ENCODE measurements at places on chromosomes 3 and 15. TPM values are rescaled to one million over a fixed set of nuclear protein-coding genes. Genes with fewer than 3 reads are reported as not detected.

Gene SPINK8
- total RNA-seq: not detected

Gene IL17RC
- 0.54 TPM for total RNA-seq

Gene OIP5
- 7.7 TPM for total RNA-seq

Gene GRK7
- not detected for total RNA-seq

Gene ANKUB1
- not detected for total RNA-seq

Gene PLSCR4
- total RNA-seq: not detected

Gene MYZAP
- total RNA-seq: not detected

Gene FBLN2
- not detected for total RNA-seq

Gene ARPP21
- not detected for total RNA-seq

Gene INTS14
- total RNA-seq: 40.1 TPM

Gene TYRO3
- 0.37 TPM for total RNA-seq

DNA sequence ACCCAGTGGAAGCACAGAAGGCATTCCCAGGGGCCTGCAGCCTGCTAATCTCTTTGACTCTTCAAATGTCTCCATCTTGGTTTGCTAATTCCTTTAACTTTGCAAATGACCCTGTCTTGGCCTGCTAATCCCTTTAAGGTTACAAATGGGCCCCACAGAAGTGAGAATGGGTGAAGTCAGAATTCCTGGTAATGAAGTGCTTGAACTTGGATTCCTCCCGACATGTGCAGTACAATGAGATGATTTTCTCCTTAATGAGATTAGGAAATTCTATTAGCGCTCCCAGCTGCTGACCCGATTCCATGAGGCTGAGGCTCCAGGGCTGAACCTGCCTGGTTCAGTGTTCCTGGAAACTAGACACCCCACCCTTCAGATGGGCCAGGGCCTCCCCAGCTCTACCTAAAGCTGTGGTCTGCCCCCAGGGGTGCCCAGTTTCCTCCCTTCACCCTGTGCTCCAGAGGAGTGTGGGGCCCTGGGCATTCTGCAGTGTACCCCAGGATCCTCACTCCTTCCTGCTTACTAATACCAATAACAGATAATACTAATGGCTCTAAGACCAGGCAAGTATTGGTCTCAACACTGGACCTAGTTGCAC is 47.4 kb downstream of the SCN5A start:
- no peak overlapping the region for H3K4me3 ChIP-seq
- DNase-seq: no peak
- H3K27ac ChIP-seq: no peak overlapping the region
- H3K36me3 ChIP-seq: no peaks in the 10 kb centered on the region
- peaks cover 7% of the 10 kb centered on the region for H3K4me1 ChIP-seq
- no peaks in the 10 kb centered on the region for H3K27me3 ChIP-seq

- peak overlapping the region; percentile 91 for H3K4me3 ChIP-seq
- H3K36me3 ChIP-seq: 0 out of 2 replicates have a peak, but pooled peaks cover 3% of the 10 kb centered on the region
- 0 out of 2 replicates have a peak, but pooled peaks cover 2% of the 10 kb centered on the region for H3K27me3 ChIP-seq
- DNase-seq: no peak
- H3K27ac ChIP-seq: no peak overlapping the region
Measured at GRCh38 chr3:148992635-148993255, 1.4 kb downstream of the GYG1 start.

DNA sequence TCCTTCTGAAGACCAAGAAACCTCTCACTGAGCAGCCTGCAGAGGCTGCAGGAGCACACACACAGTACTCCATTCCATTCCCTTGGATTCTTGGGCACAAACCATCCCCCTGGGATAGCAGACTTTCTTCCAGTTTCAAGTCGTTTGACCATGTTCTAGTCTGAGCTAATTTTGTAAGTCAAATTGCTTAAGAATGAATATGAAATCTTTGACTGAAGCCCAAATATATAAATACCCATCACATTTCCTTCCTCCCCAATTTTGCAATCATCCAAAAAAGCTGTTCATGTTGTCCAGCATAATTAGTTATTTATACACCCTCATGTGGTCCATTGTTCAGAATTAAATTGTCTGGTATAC is 231.2 kb upstream of the TPRG1 start:
- no peak for DNase-seq
- H3K36me3 ChIP-seq: no peaks in the 10 kb centered on the region
- no peaks in the 10 kb centered on the region for H3K27me3 ChIP-seq
- no peak overlapping the region for H3K27ac ChIP-seq
- H3K4me3 ChIP-seq: no peak overlapping the region
- H3K4me1 ChIP-seq: peaks cover 10% of the 10 kb centered on the region

GRCh38 chr15:83458381-83458780 is 11.2 kb downstream of the SH3GL3 start:
- no peak overlapping the region for H3K27ac ChIP-seq
- H3K4me1 ChIP-seq: no peaks in the 10 kb centered on the region
- no peak overlapping the region for H3K4me3 ChIP-seq
- no peaks in the 10 kb centered on the region for H3K27me3 ChIP-seq
- DNase-seq: no peak

GRCh38 chr3:156723182-156723619 is 48.8 kb downstream of the TIPARP start:
- H3K4me3 ChIP-seq: no peak overlapping the region
- H3K27ac ChIP-seq: no peak overlapping the region
- H3K4me1 ChIP-seq: peaks cover 42% of the 10 kb centered on the region
- no peaks in the 10 kb centered on the region for H3K27me3 ChIP-seq
- no peaks in the 10 kb centered on the region for H3K36me3 ChIP-seq

- peak overlapping the region; percentile 90 for H3K4me3 ChIP-seq
- peak overlapping the region; percentile 87 for H3K27ac ChIP-seq
- DNase-seq: peak; percentile 83
- peaks cover 53% of the 10 kb centered on the region for H3K4me1 ChIP-seq
Measured at GRCh38 chr3:177196456-177197040, 734 bp downstream of the TBL1XR1 start.

DNA sequence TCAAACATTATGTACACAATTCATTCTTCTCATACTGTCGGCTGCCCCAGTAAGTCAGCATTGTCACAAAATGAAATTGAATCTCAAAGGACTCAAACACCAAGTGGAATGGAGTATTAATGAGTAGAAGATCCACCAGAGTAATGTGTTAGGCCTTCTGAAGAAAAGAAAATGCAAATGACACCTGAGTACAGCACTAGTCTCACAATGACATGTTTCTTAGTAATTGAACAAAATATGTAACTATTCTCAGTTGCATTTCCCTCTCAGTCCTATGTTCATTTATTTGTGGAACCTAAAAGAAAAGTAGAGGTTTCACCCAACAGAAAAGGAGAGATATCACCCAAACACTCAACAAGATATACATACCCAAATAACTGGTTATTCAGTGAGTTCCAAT is 283.9 kb upstream of the THBS1 start:
- no peak overlapping the region for H3K4me3 ChIP-seq
- no peak overlapping the region for H3K27ac ChIP-seq
- no peaks in the 10 kb centered on the region for H3K27me3 ChIP-seq
- no peaks in the 10 kb centered on the region for H3K4me1 ChIP-seq
- H3K36me3 ChIP-seq: no peaks in the 10 kb centered on the region
- DNase-seq: no peak

GRCh38 chr3:26118165-26118564 is 328.3 kb downstream of the OXSM start:
- H3K27ac ChIP-seq: no peak overlapping the region
- no peaks in the 10 kb centered on the region for H3K36me3 ChIP-seq
- H3K4me3 ChIP-seq: no peak overlapping the region
- peaks cover 16% of the 10 kb centered on the region for H3K4me1 ChIP-seq
- peak; percentile 86 for DNase-seq

GRCh38 chr15:33119865-33120264 is 74.6 kb downstream of the FMN1 start:
- DNase-seq: no peak
- H3K4me1 ChIP-seq: no peaks in the 10 kb centered on the region
- H3K36me3 ChIP-seq: no peaks in the 10 kb centered on the region
- no peaks in the 10 kb centered on the region for H3K27me3 ChIP-seq

- H3K27me3 ChIP-seq: no peaks in the 10 kb centered on the region
- H3K4me1 ChIP-seq: no peaks in the 10 kb centered on the region
- no peak overlapping the region for H3K4me3 ChIP-seq
- no peak for DNase-seq
- no peaks in the 10 kb centered on the region for H3K36me3 ChIP-seq
Measured at GRCh38 chr3:133862161-133862560, 33.5 kb downstream of the RAB6B start.

DNA sequence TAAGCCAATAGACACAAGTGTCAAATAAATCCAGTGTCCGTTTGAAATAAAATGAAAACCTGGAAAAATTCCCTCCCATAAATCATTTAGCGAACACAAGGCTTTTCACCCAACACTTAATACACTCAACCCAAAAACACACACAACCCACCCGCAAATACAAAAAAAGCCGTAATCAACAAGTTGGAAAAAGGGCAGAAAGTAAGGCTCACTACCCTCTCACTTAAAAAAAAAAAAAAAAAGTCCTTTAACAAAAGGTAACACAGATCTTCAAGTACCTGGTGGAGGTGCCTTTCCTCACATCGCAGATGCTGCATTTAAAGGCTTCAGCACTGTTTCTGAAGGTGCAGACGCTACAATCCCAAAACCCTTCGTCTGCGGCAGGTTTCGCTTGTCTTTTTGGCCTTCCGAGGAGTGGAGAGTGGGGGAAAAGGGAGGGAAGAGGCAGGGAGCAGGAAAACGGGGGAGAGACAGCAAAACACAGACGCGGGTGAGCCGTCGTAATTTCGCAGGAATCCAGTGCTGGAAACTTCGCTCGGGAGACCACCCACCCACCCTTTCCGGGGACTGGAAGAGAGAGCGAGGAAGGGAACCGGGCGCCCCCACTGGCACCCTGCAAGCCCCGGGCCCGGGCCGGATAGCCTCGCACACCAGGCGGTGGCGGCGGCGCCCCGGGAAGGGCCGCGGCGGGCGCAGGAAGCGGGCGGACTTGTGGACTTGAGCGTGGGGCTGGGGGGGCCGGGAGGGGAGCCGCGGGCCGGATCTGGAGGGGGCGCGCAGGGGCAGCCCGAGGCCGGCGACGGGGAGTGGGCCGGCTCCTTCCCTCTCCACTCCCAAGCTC is 401.8 kb downstream of the SHQ1 start:
- H3K36me3 ChIP-seq: no peaks in the 10 kb centered on the region
- H3K4me1 ChIP-seq: peaks cover 31% of the 10 kb centered on the region
- H3K27ac ChIP-seq: no peak within 1 kb of the TSS
- DNase-seq: peak; percentile 53
- H3K4me3 ChIP-seq: peak within 1 kb of the TSS; percentile 80

DNA sequence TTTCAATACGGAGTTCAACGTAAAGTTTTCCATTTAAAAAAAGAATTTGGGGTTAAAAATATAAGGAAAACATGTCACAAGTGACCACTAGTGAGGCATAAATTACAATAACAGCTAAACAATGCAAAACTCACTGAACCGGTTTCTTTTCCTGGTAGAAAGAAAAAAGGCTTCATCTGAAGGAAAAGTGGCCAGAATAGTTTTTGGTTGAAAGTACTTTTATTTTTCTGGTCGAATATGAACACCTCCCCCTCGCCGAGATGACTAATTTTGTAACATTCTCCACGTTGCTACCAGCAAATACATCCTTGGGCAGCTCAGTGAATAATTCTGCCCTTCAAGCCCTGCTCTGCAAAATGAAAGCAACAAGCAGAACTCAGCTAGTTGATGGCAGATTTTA is 3.9 kb upstream of the SRGAP3 start:
- peaks cover 18% of the 10 kb centered on the region for H3K4me1 ChIP-seq
- no peaks in the 10 kb centered on the region for H3K27me3 ChIP-seq
- no peak overlapping the region for H3K27ac ChIP-seq
- DNase-seq: no peak
- no peaks in the 10 kb centered on the region for H3K36me3 ChIP-seq

DNA sequence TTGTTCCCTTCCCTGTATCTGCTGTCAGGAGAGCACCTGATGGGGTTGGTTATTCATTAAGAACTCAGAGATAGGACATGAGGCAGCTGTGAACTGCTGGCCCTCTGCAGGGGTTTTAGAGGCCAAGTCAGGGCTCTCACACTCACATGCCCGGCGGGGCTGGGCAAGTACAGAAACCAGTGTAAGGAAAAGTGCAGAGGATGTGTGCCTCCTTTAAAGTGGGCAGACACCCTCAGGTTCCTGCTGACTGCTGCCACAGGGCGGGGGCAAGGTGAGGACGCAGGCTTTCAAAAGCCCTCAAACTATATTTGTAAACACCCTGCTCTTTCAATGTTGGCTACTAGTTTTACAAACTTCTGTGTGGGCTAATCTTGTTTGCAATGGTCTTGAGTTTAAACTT is 22.4 kb downstream of the CXCR6 start:
- H3K4me3 ChIP-seq: no peak overlapping the region
- H3K4me1 ChIP-seq: peaks cover 5% of the 10 kb centered on the region
- no peaks in the 10 kb centered on the region for H3K27me3 ChIP-seq
- H3K36me3 ChIP-seq: peaks cover 38% of the 10 kb centered on the region
- no peak overlapping the region for H3K27ac ChIP-seq
- no peak for DNase-seq

GRCh38 chr3:139264375-139264774 is 79.4 kb upstream of the MRPS22 start:
- no peak for DNase-seq
- H3K36me3 ChIP-seq: no peaks in the 10 kb centered on the region
- no peaks in the 10 kb centered on the region for H3K27me3 ChIP-seq
- no peaks in the 10 kb centered on the region for H3K4me1 ChIP-seq
- no peak overlapping the region for H3K27ac ChIP-seq
- no peak overlapping the region for H3K4me3 ChIP-seq

DNA sequence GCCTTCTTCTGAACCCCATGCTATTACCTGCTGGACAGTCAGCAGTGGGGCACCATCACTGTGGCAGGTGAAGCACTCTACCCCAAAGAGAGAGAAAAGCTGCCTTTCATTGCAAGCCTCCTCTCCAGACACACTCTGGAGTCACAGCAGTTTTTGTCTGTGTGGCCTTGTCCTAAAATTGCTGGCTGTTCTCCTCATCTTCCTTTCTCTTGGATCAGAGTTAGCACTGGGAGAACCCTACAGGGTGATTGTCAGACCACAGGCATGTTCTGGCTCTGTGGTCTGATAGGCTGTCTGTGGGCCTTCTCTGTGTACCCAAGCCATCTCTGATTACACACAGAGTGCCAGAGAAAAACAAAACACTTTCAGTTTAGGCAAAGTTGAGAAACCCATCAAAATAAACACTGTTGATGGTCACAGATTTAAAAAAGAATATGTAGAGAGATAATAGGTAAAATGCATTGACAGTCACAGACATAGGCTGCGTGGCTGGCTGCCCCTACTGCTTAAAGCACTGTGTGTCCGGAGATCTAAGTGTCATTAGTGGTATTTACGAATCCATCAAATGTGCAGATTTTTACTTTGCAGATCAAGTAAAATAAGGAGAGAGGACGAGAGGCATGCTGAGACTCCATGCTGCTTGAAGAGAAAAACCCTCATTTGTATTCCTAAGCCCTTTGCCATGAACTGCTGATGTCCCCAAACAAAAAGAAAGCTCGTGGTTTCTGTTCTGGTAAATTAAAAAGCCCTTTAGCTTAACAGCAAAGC is 689.9 kb downstream of the TUSC7 start:
- H3K27ac ChIP-seq: no peak overlapping the region
- DNase-seq: no peak
- no peak overlapping the region for H3K4me3 ChIP-seq
- no peaks in the 10 kb centered on the region for H3K4me1 ChIP-seq
- H3K27me3 ChIP-seq: no peaks in the 10 kb centered on the region

All from Karpas-422 (cell line).